ENCODE measurements at places on chromosomes 12 and 14.

GRCh38 chr12:129532707-129533499, 370.9 kb downstream of the TMEM132D start:
- DNase-seq = no peak

DNA sequence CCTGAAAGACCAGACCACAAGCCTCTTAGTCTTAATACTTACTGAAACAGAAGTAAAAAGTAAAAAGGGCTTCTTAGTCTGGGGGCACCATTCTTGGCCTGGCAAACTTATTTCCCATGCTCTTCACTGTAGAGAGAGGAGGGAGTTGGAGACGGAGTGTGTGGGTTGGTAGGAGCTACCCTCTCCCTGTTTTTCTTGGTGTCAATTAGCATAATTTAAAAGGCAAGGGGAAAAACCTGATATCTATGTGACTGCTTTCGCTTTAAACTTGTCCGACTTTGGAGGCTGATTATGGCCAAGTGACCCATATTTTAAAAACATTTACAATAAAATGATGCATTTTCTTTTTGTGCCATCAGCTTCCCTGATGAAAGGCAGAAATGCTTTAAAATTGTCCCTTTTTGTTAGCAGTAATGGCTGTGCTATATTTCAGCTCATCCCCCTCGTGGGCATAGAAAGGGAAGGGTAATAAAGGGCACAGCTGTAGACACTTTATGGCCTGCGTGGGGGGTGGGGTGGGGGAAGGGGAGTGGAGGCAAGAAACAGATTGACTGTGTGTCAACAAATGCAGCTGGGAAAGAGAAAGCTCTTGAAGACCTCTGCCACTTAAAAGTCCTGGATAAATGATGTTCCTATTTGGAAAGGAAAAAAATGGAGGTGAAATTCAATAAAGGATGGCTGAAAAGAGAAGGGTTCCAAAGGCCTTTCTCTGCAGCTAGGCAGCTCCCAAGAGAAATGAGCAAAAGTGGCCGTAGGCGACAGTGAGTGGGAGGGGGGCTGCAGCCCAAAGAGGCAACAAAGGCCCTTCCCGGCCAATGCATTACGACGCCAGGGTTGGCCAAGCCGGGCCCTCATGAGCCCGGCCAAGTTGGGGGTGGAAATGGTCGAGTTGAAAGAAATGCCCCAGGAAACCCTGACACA, 57.5 kb upstream of the TMEM263 start:
- DNase-seq = no peak

GRCh38 chr14:70064136-70064865, 124.5 kb downstream of the SLC8A3 start:
- DNase-seq = no peak

DNA sequence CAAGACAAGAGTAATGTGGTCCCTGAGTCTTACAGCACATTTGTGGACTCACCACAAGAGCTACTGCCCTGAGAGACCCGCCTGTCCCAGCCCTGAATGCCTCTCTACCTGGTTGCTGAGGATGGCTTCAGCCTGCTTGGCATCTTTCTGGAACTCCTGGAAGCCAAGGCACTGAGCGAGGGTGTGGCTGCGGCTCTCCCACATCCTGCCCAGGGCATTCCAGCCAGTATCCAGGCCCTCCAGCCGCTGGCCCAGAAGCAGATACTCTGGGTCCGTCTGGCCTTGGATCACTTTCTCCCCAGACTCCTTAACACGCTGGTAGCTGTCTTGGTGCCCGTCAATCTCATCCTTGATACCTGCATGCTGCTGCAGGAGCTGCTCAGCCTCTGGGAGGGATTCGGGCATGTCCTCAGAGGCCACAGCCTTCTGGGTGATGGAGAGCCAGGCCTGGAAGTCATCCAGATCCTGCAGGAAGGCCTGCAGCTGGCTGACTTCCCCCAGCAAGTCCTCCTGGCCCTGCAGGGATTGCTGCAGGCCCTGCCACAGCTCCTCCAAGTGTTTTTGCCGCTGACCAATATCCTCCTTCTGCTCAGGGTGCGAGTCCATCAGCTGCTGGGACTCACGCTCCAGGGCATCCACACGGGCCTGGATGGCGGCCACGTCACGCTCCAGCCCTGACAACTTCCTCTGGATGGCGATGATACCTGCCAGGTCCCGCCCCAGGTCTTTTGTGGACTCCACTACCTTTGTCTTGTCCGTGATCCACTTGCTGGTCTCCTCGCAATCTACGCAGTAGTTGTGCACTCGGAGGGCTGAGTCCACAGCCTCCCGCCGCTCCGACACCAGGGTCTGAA, 82.3 kb downstream of the PLEKHG3 start:
- DNase-seq = no peak

- peak; percentile 71 for DNase-seq
Observed at GRCh38 chr12:42725809-42726208, 136.3 kb upstream of the PRICKLE1 start.

GRCh38 chr12:4289998-4290790, 16.6 kb downstream of the CCND2 start:
- DNase-seq = no peak
